ENCODE measurements at places on chromosomes 13 and 19. TPM values are rescaled to one million over a fixed set of nuclear protein-coding genes. Genes with fewer than 3 reads are reported as not detected.
A peak's percentile ranks its signal among the peaks of the same experiment; 100 is the strongest.

DNA sequence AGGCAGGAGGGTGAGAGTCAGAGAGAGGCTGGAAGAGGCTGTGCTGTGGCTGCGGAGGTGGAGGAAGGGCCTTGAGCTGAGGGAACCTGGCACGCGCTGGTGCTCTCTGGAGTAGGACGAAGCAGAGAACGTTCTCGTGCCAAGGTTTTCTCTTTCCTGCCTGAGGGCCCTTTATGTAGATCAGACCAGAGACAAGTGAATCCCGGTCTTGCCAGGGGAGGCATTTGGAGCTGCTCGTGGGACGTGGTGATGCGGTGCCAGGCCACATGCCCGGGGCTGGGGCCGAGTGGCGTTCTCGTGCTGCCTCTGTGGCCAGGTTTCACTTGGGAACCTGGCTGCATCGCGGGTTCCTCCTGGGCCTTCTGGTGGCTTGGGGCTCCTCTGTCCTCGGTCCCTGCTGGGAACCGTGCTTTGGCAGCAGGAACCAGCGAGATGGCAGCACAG lies 54.2 kb downstream of the KDM4B start:
- no peak for DNase-seq

DNA sequence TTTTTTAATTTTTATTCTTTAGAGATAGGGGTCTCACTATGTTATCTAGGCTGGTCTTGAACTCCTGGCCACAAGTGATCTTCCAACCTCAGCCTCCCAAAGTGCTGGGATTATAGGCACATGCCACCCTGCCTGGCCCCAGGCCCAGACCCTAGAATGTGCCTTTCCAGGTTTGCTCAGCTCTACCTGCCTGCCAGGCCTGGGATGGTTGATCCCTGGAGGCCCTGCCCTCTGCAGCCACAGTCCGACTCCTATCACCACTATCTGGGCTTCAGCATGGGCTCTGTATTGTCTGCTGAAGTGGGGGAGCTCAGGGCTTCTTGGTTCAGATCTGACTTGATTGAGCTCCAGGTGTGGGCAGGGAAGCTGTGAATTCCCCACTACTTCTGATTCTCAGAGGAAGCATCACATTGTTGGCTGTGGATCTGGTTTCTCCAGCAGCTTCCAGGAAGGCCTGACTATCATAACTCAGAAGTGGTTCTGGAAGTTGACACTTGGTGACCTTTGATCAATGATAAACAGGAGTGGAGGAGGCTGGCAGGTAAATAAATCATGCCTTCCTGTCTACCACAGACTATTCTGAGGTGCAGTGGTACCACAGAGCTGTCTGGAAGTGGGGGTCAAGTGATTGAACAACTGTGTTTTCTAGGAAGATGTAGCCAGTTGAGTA lies 71.9 kb downstream of the OLFM4 start:
- no peak for DNase-seq

DNA sequence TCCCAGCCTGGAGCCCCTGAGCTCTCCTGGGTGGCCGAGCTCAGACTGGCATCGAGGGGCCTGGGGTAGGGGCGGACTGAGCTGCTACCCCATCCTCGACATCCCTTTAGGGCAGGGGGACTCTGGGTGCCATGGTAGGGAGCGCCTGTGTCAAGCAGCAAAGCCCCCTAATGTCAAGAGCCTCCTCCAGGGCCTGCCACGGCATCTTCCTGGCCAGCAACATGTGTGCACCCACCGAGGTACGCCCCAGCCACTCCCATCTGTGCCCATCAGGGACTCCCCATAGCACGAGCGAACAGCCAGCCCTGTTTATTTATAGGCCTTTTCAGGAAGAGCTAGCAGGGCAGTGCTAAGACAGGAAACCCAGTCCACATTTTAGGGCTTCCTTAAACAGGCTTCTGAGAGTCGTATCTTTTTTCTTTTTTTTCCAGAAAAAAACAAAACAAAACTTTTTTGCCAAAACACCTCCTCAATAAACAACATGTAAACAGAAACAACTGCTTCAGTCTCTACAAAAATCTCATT lies 14.3 kb downstream of the LRP3 start:
- no peak for DNase-seq

- DNase-seq: no peak
These were observed 726.0 kb downstream of the UQCRFS1 start for GRCh38 chr19:28486926-28487325.

TEX26 gene
- total RNA-seq: not detected

DNA sequence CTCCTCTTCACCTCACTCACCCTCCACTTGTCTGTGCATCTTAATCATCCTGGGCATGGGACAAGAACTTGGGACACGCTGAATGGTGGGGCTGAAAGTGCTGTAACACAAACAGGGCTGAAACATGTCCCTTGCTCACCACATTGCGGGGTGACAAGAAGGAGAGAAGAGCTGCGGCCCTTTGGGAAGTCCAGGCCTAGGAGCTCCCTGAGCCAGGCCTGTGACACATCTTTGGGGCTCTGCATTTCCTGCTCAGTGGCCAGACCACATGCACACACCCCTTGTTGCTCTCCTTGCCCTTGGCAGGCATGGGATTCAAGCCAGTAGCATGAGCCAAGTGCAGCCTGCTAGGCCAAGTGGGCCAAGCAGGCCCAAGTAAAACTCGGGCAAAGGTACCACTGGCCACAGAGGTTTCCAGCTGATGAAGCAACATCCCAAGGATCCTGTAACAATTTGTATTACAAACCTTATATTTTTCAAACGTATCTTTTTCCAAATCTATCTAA lies 1384.3 kb upstream of the PCDH20 start:
- no peak for DNase-seq

CYP2A6 gene
- total RNA-seq: not detected

C13orf46 gene
- 0.55 TPM for total RNA-seq

GRCh38 chr19:17255150-17255621 lies 9.4 kb downstream of the USHBP1 start:
- peak; percentile 65 for DNase-seq

ERCC1 gene
- 66.7 TPM for total RNA-seq

DNA sequence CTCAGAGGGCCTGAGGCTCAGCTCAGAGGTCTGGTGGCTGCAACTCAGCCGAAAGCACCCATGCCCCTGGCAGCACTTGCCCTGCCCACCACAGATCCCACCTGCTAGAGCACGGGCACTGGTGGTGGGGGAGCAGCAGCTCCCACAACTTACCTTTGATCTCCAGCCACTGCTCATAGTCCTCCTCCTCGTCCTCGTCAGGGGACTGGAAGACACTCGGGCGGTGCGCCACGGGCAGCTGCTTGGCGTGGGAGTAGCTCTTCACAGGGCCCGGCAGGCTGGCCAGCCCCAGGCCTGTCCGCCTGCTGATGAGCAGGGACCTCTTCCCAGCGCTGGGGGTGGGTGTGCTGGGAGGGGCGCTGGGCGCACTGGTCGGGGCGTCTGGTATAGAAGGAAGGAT lies 14.6 kb downstream of the SUGP1 start:
- no peak for DNase-seq

DNA sequence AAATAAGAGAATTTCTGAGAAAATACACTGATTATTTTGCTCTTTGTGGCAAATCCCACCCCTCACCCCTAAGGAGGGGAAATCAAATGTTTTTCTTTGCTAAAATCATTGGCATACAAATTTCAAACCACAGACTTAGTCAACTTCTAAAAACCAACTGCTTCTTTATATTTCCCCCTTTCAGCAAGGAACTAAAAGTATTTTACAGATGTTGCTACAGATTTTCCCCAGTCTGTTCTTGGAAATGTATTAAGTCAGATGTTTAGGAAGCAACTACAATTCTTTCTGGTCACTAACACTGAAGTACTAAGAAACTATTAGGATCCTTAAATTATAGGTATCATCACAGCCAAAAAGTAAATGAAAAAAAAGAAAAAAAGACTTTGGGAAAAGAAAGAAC lies 6.9 kb downstream of the MTMR6 start:
- DNase-seq: no peak

KLK14 gene
- 0.46 TPM for total RNA-seq
